NT2/D1 (cell line): ENCODE measurements at places on chromosomes 13 and 19.

- no peak for DNase-seq
Observed at GRCh38 chr13:43472339-43472738, 314.4 kb downstream of the ENOX1 start.

DNA sequence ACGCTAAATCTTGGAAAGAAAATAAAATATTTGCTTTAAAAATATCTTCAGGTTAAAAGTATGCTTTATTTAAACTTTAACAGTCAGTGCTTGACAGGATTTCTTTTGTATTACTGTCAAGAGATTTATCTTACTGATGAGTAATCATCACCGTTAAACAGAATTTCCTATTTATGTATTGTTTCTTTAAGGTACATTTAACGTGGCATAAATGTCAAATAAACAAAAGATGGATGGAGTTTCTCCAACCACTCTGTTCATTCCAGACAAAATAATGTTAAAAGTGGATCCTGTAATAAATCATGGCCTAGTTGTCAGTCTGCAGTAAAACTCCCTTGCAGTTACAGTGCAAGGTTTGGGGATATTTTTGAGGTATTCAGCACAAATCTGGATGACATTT, 298.3 kb downstream of the DIAPH3 start:
- no peak for DNase-seq

DNA sequence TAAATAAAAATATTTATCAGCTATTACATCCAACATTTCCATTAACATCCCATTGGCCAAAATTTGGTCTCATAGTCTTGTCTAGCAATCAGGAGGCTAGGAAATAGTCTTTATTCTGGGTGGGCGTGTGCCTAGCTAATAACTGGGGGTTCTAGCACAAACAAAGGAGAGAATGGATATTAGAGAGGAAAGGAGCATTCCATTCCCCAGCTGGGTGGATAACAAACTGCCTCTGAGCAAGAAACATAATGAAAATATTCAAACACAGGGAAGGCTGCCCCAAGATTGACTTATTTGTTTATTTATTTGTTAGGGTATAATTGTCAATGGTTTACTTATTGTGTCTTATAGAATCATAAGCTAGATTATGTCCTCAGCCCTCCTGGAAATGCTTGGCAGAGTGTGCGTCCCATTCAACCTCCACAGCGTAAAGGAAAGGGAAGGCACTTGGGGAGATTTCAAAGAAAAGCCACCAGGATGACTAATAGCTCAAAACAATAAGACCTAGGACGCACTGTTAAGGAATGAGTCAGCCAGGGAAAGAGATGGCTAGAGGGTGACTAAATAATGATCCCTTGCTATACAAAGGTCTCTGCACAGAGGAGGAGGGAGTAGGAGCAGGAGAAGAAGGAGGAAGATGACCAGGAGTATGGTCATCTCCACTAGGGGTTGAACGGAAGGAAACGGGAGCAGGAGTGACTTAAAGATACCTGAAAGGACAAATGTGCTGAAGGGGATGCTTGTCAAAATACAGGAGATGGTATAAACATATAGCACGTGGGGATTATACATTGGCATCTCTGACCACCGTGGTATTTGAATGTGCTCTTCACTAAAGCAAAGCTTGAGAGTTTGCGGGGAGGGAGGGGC, 23.5 kb upstream of the USP12 start:
- no peak for DNase-seq

GRCh38 chr19:418761-419671, 10.1 kb upstream of the C2CD4C start:
- DNase-seq = no peak

DNA sequence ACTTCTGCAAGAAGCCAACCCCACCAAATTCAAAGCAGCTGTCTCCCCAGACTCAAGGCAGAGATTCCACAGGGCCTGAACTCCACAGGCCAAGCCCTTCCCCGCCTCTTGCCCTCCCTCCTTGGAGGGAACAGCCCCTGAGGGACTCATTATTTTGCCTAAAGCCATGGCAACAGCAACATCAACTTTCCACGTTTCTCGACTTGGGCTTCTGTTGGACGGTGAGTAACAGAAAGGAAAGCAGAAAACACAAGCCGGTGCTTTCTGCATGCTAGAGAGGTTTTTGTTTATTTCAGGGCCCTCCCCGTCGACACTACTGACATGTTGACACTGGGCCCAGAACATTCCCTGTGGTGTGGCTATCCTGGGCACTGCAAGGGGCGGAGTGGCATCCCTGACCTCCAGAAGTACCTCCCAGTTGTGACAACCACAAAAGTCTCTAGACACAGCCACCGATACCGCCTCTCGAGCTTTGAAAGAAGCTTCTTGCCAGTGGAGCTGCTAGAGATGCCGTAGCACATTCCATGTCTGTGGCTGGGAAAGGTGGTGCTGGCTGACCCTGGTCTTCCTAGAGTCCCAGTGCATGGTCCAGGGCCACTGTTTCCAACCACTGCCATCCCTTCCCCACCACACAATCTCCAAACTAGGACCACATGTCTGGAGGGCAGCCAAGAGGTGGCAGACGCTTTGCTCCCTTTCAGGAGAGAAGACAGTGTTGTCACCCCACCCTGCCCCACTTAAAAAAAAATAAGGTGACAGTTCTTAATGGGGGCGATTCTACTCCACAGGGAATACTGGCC, 12.8 kb downstream of the CAPS start:
- DNase-seq = no peak

DNA sequence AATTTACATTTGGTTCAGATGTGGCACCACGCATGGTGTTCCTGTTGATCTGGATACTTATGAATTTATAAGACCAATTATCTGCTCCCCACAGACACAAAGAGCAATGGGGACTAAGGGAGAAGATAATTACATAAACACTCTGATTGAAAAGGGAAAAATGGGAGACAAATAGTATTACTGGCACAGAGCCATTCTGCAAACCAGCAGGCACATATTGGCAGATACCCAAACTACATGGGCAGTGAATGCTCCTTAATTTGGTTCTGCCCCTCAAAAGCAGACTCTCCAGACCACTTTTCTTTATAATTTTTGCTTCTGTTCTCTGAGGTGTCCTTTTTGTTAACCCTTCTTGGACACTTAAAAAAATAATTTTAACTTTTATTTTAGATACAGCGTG, 1674.2 kb downstream of the PCDH9 start:
- DNase-seq = no peak

DNA sequence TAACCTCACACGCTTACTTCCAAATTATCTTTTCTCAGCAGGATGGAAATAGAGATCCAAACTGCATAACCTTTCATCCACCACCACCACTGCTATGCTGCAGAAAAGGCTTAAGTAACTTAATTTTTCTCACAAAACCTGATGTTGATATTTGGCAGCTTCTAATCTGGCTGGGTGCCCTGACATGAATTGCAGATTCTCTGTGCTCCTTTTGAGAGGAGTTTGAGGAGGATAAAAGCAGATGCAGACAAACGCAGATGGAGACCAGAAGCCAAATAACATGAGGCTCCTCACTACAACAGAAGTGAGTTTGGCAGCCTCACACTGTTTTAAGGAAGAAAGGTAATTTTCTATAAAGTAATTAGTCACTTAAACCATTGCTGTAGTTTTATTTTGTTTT, 646.2 kb upstream of the ATXN8OS start:
- no peak for DNase-seq

DNA sequence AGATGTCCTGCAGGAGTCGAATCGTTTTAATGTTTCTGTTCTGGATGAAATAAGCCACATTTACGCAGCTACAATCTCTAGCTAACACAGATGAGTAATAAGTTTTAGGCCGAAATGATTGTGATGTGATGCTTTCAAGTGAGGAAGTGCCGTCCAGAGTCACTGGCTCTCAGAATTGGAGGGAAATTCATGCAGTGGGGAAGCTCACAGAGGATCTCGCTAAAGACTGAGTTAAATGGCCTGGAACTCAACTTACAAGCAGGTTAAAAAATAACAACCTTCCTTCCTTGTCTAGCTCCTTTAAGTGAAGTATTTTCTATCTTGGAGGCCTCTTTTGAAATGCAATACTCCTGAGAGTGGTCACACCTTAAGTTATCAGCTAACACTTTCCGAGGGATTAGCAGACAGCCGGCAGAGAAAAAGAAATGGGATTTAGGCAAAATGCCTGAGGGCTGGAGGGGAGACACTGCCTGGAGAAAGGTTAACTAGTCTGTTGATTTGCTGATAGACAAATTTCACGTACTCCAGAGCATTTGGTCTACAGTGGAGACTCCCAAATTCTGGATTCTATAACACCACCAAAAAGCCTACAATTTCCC, 74.2 kb downstream of the IRS2 start:
- peak; percentile 22 for DNase-seq

GRCh38 chr19:43639519-43640423, at the start of gene CADM4:
Gene CADM4 (minus strand): TSS chr19:43639850. CDS start chr19:43639790, 60 bp downstream.
- no peak for DNase-seq

DNA sequence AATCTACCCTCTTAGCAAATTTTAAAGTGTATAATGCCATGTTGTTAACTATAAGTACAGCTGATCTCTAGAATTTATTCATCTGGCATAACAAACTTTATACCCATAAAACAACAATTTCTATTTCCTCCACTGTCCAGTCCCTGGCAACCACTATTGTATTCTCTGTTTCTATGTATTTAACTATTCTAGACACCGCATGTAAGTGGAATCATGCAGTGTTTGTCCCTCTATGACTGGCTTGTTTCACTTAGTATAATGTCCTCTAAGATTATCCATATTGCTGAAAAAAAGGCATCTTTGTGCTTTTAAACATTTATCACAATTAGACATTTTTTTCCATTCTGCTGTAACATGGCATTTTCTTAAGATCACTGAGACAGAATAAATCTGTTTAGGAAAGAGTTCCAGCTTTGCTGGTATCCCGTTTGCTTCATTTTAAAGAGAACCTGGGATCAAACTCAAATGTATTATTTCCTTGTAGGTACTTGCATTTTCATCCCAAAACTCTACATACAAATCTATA, 1191.0 kb downstream of the SLITRK5 start:
- DNase-seq = no peak

GRCh38 chr19:33580645-33581037, 41.1 kb upstream of the CHST8 start:
- no peak for DNase-seq

DNA sequence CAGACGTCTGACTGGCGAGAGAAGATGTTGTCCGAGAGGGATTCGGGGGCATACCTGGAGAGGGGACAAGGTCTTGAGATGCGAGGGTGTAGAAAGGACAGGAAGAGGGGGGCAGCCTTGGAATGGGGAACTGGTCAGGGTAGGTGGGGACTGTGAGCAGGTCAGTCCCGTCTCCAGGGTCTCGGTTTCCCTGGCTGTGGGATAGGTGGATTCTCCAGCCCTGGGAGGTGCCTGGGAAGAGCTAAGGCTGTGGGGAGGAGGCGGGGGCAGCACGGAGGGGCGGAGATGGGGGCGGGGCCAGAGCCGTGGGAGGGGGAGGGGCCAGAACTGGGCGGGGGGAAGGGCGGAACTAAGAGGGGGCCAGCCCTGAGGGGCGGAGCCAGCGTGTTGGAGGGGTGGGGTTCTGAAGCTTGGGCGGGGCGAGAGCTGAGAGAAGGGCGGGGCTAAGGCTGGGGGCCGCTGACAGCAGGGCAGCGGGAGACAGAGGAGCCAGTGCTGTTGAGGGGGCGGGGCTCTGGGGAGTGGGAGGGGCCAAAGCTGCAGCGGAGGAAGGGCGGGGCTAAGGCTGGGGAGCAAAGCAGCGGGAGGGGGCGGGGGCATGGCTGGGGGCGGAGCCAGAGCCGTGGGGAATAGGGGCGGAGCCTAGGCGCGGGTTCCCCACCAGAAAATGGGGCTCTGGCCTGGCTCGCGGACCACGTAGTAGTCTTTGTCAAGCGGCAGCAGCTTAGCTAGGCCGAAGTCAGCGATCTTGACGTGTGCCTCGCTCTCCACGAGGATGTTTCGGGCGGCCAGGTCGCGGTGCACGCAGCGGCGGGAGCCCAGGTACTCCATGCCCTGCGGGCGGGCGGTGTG, 9.5 kb upstream of the INSL3 start:
- DNase-seq = peak; percentile 88

GRCh38 chr13:80706164-80706471, 365.2 kb upstream of the SPRY2 start:
- no peak for DNase-seq

DNA sequence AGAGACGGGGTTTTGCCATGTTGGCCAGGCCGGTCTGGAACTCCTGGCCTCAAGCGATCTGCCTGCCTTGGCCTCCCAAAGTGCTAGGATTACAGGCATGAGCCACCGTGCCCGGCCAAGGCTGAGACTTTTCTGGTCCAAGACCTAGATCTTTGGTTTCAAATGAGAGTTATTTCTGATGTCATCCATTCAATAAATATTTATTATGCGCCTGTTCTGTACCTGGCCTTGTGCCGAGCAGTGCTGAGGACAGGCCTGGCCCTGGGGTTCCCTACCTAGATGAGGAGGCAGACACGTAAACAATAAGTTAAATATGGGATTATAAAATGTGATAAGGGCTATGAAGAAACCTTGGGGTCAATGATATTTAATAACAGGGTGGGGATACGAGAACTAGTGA, 4.5 kb downstream of the RELB start:
- DNase-seq = no peak

DNA sequence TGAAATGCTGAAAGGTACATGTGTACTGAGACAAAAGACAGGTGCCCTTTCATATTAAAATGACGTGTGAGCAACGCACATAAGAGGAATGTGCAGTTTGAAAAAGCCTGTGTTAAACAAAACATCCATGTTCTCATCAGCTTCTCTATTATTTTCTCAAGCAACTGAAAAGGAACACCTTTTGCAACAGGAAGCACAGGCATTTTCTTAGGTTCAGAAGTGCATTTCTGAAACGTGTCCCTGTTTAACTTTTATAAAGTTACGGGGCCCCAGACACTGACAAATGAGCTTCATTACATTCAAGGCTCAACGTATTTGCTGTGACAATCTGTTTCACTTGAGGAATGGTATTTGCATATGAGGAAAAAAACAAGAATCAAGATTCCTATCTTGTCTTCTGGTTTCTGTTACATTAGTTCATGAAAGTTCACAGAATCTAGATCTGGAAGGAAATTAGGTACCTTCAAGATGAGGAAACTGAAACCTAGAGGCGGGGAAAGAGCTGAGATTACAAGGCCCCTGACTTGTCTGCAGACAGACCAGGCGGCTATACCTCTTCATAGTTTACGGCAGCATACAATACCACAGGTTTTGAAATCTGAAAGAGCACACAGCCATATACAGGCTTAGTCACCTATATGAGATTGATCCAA, 431.7 kb downstream of the KLF12 start:
- DNase-seq = no peak

DNA sequence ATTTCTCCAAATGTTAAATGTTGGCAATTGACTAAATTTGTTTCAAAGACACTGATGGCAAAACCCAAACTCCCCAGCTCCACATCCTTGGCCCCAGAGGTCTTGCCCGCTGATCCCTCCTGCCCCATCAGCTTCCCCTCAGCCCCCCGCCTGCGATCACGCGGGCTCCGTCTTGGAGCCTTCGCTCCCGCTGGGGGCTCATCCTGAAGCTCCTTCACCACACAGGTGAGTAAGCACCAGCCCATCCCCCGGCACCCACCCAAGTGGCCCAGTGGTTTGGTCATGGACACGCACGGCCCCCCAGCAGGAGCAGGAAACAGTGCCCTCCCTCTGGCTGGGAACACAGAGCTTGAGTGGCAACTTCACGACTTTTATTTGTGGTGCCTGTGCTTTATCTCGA, 14.9 kb downstream of the EPS8L1 start:
- no peak for DNase-seq

GRCh38 chr19:51944798-51945552, 17.7 kb downstream of the ZNF613 start:
- no peak for DNase-seq
